ENCODE measurements at places on chromosomes 2 and 18.

DNA sequence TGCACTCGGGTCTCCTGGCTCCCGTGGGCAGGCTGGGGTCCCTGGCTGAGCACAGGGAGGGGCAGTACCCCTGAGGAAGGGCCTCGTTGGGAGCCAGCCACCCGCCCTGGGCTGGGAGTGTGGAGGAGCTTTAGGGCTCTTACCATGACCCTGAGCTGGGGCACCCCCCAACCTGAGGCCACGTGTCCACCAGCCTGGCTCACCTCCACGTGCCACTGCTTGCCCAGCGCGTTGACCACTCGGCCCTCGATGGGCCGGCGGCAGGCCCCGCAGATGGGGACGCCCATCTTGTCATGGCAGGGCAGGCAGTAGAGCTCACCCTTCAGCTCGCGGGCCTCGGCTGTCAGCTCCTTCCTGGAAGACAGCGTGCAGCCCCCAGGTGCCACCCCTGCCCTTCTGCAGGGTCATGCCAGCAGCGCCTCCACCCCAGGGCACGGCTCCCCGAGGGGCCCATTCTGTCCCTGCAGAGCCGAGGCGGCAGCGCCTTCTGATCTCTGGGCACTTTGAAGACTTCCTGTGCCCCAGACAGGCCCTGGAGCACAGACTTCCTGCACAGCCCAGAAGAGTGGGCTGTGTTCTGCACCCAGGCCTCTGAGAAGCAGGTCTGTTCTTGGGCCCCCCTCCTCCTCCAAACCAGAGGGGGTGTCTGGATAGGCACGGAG is 4.0 kb upstream of the GPR17 start:
- DNase-seq, result no peak

GRCh38 chr2:241036397-241036963 is 38.1 kb downstream of the SNED1 start:
- no peak for DNase-seq

- no peak for DNase-seq
Observed at GRCh38 chr2:15115776-15116175, 445.4 kb downstream of the NBAS start.

GRCh38 chr2:240569523-240569997 is 1.3 kb downstream of the RNPEPL1 start:
- peak; percentile 18 for DNase-seq

GRCh38 chr2:241799522-241800197 is 9.3 kb upstream of the NEU4 start:
- DNase-seq, result peak; percentile 53

Measured in tibial artery (tissue), 4 donors.